NCI-H526 treated with DMSO at 0.1 percent for 48 hours (cell line): ENCODE measurements at places on chromosomes 16 and 17.
A peak's percentile ranks its signal among the peaks of the same experiment; 100 is the strongest.

- no peak for DNase-seq
These were observed 9.3 kb upstream of the METRNL start for GRCh38 chr17:83069931-83070742.

- DNase-seq = no peak
These were observed 10.7 kb upstream of the EPOP start for GRCh38 chr17:38685491-38685890.

DNA sequence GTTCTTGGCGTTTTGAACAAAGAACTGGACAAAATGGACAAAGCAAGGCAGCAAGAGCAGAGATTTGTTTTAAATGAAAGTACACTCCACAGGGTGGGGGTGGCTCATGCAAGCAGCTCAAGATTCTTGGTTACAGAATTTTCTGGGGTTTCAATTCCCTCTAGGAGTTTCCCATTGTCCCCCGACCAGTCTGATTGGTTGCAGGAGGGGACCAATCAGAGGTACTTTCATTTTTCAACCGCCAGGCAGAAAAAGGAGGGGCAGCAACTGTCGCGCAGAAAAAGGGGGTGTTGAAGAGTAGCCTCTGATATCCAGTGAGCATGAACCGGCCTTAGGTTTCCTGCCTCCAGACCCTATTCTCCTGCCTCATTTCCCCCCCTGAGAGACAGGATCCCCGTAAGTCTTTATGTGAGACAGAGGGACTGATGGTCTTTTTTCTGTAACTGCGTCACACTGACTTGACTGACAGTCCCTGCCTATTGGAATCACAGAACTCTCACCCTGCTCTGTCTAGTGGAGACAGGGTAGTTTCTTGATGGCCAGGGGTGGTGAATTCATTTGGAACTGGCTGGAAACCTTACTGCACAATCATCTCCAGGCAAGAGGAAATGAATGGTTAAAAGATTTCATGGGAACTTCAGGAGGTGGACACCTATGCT lies 59.4 kb upstream of the ALOX12 start:
- DNase-seq = no peak

DNA sequence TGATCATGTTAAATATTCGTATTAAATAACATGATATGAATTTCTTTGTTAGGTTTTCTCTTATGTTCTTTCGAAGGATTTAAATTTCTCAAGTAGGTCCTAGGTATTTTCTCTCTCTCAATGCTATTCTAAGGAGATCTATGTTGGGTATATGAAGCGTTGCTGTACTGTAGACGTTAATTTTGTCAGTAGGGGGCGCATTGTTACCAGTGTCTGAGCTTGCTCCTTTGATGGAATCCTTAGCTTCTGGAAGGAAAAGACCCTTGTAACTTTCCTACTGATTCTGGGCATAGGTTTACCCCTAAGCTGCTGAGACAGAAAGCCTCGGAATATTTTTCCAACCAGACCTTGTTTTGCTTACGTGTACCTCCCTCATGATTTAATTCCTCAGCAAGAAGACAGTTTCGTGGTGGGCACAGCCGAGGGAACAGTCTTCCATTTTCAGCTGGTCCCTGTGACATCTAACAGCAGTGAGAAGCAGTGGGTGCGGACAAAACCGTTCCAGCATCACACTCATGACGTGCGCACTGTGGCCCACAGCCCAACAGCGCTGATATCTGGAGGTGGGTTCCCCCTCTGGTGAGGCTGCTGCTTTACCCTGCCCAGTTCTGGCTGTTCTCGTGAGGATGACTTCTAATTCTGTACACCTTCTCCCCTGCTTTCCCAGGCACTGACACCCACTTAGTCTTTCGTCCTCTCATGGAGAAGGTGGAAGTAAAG lies 17.9 kb downstream of the UTP4 start:
- DNase-seq = peak; percentile 16

GRCh38 chr16:81817789-81818567 lies 38.9 kb downstream of the PLCG2 start:
- DNase-seq = no peak

- DNase-seq = no peak
These were observed 19.4 kb downstream of the PLCG2 start for GRCh38 chr16:81798311-81799137.

- DNase-seq = no peak
These were observed 1294.4 kb downstream of the CDH8 start for GRCh38 chr16:60741810-60742209.

DNA sequence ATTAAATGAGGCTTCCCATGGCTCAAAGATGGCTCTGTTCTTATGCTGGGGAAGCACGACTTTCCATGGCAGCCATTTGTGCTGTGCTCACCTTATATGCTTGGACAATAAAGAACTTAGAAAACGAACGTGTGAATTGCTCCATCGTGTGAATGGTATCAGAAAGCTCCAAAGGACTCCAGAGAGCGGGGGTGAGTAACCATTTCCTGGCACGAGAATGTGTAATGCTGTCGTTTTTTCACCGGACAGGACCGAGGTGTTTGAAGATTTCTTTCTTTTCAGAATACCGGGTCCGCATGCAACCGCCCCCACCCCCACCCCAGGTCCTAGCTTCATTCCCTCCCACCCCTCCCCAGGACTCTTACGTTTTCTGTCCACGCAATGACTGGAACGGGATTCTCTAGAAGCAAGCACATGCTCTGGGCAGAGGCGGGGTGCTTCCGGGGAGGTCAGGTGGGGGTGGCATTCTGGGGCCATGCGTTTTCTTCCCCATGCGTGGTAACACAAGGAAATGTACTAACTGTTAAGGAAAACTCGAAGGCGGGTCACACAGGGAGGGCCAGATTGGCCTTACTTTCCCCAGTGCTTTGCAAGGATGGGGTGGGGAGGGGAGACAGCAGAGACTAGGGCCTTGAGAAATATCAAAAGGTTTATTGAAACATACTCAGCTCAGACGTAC lies 26.2 kb downstream of the GPRC5B start:
- no peak for DNase-seq

- no peak for DNase-seq
These were observed 129.1 kb downstream of the C16orf95 start for GRCh38 chr16:87188104-87188503.

GRCh38 chr16:65965628-65966027 lies 400.9 kb upstream of the CDH5 start:
- no peak for DNase-seq

DNA sequence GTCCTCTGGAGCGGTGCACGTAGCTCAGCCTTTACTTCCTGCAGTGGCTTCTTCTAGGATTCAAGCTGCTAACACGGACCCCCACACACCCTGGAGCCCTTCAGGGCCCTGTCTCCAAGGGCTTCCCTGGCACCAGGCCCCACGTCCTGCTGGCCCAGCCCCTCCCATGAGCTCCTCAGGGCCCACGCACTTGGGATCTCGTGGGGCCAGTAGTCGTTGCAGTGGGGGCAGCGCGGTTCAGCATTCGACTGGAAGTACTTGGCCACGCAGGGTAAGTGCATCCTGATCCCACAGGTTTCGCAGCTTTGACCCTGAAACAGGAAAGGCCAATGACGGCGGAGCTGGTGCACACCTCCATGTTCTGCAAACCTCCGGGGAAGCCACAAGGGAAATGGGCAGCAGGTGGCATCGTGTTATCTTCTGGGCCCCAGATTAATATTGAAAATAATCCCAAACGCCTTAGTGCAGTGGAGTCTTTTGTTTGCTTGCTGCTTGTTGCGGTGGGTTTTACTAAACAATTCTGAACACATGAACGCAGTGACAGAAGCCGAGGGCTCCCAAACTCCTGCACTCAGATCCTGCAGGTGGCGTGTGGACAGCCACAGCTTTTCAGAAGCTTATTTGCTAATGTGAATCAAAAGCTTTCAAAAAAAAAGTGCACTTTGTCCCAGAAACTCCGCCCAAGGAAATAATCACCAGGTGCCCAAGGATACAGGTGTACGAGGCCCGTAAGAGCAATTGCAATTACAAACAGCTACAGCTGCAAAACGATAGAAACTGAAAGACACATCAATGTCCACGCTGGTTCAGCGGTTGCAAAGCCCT lies 22.4 kb downstream of the KDM8 start:
- no peak for DNase-seq

DNA sequence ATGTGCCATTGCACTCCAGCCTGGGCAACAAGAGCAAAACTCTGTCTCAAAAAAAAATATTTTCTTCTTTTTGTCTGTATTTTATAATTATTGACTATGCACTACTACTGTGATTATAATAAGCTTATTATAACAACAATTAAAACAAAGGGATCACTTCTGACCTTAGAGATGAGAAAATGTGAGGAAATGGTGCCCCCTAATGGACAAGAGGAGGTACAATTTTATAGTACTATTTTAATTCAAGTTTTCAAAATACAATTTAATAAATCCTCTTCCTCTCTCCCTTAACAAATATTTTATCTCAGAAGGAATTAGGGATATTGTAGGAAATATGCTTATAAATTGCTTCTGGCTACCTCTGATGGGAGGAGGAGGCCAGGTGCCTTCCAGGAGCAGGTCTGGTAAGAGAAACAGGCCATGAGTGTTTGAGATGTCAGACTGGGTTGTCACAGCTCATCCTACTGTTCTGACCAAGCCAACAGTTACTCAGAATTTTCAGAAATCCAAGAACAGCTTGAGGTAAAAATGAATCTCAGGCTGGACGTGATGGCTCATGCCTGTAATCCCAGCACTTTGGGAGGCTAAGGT lies 14.0 kb downstream of the VPS53 start:
- no peak for DNase-seq

GRCh38 chr16:82078125-82078524 lies 43.1 kb downstream of the HSD17B2 start:
- peak; percentile 2 for DNase-seq

GRCh38 chr16:58102665-58103392 lies 26.4 kb downstream of the CFAP20 start:
- no peak for DNase-seq

DNA sequence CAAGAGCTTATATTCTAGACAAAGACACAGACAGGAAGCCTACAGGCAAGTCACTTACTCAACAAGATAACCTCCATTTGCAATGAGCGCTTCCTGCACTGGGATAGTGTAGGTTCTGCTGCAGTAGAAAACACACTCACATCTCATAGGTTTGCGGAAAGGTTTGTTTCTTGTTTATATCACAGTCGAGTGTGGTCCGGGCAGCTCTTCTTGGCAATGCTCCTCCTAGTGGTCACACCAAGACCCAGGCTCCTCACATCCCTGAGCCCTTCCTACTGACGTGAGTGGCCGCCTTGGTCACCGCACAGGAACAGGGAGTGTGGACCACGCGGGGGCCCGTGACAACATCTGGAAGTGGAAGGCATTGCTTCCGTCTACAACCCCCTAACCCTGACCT lies 48.0 kb upstream of the RBFOX3 start:
- peak; percentile 35 for DNase-seq

- no peak for DNase-seq
These were observed 49.7 kb downstream of the MARF1 start for GRCh38 chr16:15593235-15593634.

DNA sequence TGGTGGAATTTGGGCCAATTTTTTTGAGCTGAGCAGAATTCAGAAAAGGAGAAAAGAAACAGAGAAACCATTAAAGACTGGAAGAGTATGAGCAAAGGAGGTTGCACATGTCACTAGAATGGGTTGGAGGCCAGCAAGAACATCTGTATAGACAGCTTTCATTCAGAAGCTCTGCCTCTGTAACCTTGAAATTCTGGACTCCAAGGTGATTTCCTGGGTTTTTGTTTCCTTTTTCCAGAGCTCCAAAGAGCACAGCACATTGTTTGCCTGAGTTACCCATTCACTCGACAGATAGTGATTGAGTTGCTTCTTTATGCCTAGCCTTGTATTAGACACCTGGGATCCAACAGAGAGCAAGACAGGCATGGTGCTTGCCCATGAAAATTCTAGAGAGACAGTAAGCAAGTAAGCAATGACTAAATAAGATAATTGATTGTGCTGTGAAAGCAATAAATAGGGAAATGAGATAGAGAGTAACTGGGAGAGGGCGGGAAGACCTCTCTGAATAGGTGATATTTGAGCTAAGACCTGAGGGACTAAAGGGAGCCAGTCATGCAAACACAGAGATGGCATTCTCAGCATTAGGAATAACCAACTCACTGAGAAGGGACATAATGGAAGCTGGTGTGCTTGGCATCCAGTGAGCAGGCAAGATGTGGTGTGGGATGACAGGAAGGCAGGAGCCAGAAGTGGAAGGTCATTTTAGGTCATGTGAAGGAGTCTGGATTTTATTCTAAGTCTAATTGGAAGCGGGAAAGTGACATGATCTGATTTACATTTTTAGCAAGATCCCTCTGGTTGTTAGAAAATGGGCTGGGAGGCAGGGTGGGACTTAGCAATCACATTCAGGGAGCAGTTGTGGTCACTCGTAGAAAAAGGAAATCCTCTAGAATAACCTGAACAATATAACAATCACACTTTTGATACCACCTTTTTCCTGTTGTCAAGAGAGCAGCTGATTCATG lies 197.5 kb downstream of the HS3ST3A1 start:
- no peak for DNase-seq

- no peak for DNase-seq
These were observed 22.5 kb downstream of the RAB11FIP4 start for GRCh38 chr17:31413874-31414549.

DNA sequence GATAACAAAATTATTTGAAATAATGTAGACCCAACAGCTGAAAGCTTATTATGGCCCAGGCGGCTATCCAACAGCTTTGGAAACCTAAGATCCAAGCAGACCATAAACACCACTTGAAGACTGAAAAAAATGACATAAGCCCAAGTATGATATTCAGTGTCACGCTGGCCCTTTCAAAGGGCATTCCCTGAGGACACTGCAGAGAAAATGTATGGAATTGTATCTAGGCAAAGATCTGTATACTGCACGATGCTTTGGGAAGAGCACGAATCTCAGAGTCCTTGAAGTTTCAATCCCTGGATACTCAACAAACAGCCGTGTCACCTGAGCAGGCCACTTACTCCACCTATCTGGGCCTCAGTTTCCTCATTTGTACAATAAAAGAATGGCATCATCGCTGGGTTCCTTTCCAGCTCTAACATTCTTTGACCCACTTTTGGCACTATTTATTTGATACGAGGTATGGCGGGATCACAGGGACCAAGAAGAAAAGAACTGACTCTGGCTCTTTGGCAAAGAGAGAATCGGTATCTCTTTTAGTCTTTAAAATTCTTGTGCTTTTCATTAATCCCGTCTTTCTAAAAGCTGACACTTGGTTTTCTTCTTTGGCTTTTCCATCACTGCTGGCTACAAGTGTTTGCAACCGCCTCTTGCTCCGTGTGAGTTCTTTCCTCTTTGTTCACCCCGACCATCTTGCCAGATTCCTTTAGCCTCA lies 1.2 kb downstream of the STAT5B start:
- no peak for DNase-seq

GRCh38 chr17:35519439-35519838 lies 18.0 kb downstream of the SLFN12L start:
- DNase-seq = no peak

GRCh38 chr17:13542636-13543035 lies 59.1 kb downstream of the HS3ST3A1 start:
- no peak for DNase-seq
